ENCODE measurements at places on chromosomes 12 and 14.

DNA sequence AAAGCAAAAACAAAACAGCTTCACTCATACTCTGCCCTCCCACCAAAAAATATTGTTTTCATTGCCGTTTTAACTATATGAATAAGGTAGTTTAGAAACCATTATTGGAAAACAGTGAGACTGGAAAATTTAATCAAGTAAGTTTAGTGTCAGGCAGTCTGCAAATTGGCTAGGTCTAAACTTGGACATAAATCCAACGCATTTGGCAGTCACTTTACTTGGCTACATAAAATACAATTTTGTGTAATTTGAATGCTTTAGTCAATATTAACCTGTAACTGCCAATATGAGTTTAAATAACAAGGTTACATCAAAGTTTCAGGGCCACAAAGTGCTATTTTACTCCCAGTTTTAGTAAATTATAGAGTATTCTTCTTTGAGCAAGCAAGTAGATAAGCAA lies 202.3 kb upstream of the SLC38A2 start:
- DNase-seq = no peak

DNA sequence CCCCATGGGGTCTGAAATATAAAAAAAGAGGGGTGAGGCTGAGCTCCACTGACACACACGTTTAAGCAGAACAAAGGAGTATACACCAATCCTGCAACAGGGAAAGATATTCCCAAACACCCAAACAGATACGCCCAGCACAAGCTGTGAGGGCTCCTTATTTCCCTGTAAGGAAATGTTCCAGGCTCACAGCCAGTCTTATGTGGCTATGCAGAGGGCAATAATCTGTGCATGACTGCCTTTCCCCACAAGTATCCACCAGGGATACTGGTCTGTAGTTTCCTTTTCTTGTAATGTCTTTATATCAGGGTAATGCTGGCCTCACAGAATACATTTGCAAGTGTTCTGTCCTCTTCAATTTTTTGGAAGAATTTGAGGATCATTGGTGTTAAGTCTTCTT lies 141.7 kb upstream of the DAAM1 start:
- DNase-seq = no peak

DNA sequence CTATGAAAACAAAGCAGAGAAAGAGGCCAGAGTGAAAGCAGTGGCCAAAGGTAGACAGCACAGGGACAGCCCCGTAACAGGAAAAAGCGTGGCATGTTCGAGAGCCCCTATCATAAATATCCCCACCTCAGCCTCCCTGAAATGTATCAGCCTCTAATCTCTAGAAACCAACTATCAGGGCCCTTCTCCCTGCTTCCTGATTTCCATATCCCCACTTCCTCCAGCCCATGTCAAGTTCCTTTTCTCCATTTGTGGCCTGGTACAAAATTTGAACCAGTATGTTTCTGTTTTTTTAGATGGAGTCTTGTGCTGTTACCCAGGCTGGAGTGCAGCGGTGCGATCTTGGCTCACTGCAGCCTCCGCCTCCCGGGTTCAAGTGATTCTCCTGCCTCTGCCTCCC lies 16.9 kb downstream of the DEPDC4 start:
- no peak for DNase-seq

DNA sequence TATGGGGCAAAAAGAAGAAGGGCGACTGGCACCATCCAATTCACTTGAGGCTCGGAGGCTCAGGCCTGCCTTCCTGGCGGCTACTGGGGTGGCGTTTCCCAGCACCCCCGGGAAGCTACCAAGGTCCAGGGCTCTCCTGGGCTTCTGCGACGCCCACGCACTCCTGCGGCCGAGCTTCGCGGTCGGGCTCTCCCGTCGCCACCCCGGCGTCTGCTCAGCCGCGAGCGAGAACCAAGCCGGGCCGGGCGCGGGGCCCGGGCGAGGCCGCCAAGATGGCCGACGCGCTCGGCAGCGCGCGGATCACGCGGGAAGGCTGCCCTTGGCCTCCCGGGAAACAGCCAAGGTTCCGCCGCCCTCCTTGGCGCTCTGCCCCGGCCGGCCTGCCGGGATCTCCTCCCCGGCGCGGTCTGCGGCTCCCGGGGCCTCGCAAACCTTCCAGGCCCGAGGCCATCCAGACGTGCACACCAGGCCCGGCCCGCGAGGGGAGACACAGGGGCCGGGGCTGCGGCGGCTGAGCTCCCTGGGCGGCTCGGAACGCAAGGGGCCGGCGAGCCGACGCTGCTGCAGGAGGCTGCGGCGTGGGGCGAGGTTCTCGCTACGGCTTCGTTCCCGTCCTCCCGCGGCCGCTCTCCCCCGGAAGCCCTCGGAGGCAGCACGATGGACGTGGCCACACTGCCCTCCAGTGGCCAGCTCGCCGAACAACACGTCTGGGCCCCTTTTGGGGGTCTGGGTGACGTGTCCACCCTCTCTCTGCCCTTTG lies 23.5 kb upstream of the ZFP36L1 start:
- DNase-seq = peak; percentile 87

DNA sequence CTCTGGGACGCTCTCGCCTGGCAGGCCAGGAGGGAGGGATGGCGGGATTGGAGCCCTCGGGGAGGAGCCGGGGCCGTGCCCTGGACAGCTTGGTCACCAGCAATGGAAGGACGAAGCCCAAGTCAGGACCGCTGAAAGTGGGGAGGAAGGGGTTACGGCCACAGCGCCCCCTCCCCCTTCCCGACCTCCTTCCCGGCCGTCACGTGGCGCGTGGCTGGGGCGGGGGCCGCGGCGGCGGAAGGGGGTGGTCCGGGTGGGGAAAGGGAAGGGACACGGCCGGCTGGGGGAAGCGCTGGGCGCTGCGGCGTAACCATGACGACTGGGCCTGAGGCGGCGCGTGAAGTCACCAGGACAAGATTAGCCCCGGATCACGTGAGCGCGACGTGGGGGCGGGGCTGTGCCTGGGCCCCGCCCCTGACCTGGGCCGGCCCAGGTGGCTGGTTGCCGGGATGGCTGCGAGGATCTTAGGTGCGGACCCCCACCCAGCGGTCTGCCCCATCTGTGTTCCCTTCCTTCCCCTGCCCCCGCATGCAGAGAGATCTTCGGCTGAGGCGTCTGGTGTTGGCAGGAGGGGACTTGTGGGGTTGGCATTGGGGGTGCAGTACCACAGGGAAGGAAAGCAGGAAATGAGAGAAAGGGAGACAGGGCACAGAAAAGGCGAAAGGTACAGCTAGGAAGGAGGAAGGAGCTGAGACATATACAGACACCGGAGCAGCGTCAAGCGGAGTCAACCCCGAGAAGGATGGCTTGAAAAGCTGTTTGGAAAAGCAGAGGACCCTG lies 6.2 kb downstream of the MAP3K12 start:
- DNase-seq = peak; percentile 68

DNA sequence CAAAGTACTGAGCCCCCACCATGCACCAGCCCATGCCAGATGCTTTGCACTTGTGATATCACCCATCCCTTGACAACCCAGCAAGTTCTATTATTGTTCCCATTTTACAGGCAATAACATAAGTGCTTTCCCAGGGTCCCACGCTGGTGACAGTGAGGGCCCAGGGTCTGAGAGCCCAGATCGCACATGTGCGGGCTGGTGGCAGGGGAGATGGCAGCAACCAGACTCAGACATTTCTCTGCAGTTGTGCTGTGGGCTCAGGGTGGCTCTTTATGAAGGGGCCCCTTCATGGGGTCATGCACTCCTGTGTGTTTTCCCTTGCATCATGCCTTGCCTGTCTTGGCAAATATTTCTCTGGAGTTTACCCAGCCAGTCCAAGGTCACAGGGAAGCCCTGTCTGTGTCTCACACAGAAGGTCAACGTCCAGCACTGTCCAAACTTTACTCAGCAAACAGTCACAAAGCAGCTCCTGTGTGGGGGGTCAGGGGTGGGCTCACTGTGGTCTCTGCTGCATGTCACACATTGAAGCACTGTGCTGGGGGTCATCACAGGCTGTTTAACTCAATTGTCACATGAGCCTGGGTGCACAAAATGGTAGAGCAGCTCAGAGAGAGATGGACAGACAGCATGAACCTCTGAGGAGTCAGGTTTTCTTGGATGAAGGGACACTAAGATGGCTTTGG lies 12.7 kb downstream of the SERPINA5 start:
- DNase-seq = no peak
